NCI-H1694 (cell line): ENCODE measurements at places on chromosomes 1 and 21.

- peak; percentile 14 for DNase-seq
Measured at GRCh38 chr1:240004086-240004749, 87.5 kb upstream of the FMN2 start.

DNA sequence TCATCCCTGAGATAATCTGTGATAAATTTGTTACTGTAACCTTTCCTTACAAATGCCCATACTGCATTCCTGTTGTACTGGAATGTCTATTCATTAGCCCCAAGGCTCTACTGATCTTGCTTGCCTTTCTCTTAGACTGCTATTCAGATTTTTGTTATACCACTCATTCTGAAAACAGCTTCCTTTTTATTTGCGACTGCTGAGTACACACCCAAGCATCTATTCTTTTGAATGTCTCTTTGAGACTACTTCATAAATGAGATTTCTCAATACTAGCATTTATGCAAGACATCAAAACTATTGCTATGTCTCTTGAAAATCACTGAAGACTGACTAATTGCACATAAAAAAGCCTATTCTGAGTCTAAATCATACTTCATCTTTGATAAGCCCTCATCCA lies 38.6 kb downstream of the DENND1B start:
- DNase-seq: no peak

DNA sequence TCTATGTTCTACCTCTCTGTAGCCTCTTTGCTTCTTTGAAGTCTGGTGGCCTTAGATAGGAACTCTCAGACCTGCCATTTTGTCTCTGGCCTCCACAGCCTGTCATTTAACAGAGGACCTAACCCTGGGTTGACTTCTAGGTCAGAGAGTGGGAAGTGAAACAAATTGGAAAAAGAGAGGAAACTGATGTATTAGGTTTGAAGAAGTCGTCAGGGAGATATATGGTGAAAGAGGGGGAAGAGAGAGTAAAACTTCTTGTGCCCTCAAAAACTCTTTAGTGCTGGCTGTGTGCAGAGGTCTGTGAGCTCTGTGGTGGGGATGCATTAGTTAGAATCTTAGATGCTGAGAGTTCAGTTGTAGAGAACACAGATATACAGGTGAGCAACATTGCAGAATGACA lies 30.2 kb upstream of the CD1D start:
- no peak for DNase-seq

GRCh38 chr1:198932351-198932991 lies 293.6 kb downstream of the PTPRC start:
- no peak for DNase-seq

DNA sequence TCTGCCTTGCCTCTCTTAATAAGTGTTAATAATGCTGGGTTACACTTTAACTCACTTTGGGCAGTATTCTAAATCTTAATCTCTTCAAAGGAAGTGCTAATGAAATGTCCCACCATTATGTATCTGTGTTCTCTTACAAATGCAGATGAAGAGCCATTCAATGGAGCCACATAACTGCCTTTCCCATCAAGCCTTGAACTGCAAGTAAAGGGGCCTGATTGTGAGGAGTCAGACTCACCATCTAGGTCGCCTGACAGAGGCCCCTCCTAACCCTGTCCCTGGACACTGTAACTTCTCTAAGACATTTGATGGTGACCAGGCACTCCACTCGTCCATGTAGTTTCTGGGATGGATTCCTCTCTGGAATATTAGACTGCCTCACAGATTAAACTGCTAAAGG lies 329.4 kb downstream of the KIF26B start:
- no peak for DNase-seq

DNA sequence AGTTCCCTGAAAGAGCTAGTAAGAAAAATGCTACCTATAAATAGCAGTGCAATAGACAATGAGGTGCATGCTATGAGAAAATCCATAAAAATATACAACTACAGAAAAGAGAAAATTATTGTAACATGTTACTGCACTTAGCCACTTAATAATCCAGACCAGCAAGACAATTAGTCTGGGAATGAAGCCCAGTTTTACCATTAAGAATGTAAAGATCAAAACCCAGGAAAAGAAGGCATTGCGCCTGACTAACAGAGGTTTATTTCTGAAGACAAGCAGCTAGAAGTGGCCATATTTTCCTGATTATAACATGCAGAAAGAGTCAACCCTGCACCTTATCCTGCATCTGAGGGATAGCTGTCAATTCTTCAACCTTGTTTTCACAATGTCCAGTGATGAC lies 276.4 kb upstream of the PRMT6 start:
- no peak for DNase-seq

DNA sequence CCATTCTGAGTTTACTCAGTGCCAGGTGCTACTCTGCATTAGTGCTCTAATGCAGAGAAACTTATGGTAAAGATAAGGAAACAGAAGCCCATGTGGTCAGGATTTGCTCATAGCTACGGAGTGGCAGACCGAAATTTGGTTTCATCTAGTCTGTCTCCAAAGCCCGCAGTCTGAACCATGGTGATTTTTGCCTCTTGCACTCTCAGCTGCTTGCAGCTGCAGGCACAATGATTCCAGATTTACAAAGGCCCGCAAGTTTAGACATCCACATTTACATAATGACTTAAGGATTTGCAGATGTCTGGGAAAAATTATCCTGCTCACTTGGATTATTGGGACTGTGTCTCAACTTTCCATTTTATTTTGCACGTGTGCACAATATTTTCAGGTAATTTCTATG lies 161.3 kb upstream of the KCNJ6 start:
- no peak for DNase-seq

GRCh38 chr1:229716704-229717103 lies 90.7 kb downstream of the URB2 start:
- DNase-seq: no peak

DNA sequence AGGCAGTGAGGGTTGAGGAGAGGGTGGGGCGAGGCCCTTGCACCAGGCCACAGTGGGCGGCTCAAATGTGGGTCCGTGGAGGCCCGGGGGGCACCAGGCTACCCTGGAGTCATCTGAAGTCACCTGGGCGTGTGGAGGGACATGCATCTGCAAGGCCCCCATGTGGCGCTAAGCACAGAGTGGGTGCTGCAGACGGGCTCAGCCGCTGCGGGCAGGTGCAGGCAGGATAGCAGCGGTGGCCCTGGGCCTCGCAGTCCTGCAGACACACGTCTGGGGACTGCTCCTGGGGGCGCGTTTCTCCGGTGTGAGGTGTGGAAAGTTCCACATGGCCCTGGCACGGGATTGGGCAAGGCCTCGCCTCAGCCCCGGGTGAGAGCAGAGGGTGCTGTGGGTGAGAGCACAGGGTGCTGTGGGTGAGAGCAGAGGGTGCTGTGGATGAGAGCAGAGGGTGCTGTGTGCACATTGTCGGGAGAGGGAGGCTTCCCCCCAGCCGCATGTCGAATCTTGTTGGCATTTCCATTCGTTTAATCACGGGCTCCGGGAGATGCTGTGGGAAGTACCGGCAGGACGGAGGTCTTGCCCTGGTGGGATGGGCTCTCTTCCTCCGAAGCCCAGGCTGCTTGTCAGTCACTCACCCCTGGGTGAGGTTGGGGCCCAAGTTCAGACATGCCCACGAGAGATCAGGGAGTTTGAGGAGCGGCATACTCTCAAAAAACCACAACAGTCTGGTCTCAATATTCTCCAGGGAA lies 46.5 kb downstream of the TP73 start:
- DNase-seq: no peak

GRCh38 chr1:56258371-56258770 lies 321.0 kb downstream of the PLPP3 start:
- no peak for DNase-seq

GRCh38 chr1:55210990-55211801 lies 4.0 kb downstream of the USP24 start:
- no peak for DNase-seq

DNA sequence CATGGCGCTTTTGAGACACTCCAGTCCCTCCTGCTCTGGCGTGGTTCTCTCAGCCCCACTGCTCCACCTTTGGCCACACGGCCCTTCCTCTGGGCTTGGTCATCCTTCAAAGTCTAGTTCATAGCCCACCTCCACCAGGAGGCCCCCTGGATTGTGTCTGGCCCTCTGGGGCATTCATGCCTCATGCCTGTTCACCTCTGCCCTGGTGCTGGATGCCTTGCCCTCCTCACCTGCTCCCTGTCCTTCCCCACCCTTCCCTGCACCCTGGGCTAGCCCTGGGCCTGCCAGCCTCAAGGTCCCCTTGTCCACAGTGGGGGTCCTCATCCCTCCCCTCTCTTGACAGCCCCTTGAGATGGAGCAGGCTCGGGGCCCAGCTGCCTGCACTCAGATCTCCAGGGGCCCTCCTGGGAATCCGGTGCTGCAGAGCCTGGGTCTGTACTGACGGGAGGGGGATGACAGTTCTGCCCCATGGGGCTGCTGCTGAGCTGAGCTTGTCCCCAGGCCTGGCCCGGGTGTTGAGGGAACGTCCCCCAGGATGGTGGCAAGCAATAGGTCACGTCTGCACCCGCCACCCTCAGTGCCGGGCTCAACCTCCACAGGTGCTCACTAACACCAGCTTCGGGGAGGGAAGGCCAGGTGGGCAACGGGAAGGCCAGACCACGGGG lies 18.4 kb downstream of the PRXL2B start:
- no peak for DNase-seq

GRCh38 chr1:180636138-180636537 lies 4.3 kb downstream of the XPR1 start:
- DNase-seq: no peak

DNA sequence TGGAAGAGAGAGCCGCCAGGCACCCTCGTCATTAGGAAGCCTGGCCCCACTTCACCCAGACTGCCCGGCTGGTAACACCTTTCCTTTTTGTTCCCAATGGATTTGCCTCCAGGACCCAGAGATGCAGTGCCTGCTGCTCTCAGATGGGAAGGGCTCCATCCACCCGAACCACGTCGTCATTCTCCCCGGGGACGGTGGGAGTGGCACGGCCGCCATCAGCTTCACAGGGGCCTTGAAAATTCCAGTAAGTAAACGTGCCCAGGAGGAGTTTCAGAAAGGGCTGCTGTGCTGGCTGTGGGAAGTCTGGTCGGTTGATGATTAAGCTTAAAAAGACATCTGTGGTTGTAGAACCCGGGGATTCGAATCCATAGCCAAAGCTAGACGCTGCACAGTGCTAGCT lies 45.2 kb downstream of the SLC37A1 start:
- no peak for DNase-seq

DNA sequence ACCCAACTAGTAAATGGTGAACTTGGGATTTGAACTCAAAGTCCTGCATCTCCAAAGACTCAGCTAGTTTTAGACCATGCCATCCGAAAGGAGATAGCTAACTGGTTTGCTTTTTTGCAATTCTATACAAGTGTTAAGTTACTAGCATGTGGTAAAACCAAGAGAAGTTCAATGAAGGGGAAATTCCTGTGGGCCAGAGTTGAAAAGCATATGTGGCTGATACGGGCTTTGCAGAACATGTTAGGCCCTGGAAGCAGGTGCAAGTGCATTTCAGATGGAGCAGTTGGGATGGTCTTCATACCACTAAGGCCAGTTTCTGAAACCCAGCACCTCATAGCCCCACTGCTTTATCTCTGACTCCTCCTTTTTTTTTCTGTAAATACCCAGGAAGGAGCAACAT lies 620.9 kb downstream of the PLPP3 start:
- no peak for DNase-seq

- DNase-seq: no peak
Measured at GRCh38 chr1:222547944-222548671, at the start of gene HHIPL2. Gene HHIPL2, minus strand, starts transcription at chr1:222548104. Its CDS starts 60 bp downstream, at chr1:222548044.

GRCh38 chr1:246724731-246725095 lies 504 bp downstream of the SCCPDH start:
- peak; percentile 37 for DNase-seq

DNA sequence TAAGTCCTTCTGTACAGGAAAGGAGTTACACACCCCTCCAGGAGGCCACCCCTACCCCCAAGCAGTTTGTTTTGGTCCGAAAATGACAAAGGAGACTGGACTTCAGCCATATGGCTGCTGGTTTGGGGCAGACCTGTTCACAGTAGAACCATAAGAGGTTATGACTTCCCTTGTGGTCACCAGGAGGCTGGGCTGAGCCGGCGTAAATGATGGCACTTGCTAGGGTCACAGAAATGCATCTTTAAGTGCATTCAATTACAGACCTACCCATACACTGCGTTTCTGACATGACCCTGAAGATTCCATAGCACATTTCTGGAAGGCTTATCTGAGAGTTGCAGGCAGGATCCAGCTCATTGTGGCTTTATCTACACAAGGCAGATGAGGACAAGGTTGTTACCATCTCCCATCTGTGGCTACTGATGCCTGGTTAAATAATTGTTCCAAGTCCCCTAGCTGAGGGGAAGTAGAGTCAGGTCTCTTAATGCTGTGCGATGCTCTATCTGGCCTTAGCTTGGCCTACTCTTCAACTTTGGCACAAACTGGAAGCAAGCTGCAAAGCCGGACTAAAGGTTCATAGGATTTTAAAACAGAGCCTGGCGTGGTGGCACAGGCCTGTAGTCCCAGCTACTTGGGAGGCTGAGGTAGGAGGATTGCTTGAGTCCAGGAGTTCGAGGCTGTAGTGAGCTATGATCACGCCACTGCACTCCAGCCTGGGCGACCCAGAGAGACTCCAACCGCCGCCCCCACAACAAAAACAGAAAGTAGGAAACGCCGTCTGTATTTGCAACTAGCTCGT lies 1.7 kb upstream of the TRIM67 start:
- no peak for DNase-seq

DNA sequence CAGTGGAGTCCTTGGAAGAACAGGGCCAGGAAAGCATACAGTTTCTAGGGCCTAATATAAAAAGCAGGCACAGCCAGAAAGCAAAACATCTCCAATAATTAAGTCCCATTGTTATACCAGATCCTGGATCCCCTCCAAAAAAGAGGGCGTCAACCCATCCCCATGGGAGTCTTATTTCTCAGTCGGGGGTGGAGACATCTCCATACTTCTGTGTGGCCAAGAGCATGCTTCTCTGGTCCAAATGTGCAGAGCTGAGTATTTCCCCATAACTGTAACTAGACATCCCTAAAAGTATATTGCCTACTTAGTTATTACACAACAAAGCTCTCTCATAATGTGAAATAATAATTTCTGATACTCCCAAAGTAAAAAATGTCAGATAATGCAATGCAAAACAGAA lies 104.2 kb upstream of the SOX13 start:
- DNase-seq: no peak

DNA sequence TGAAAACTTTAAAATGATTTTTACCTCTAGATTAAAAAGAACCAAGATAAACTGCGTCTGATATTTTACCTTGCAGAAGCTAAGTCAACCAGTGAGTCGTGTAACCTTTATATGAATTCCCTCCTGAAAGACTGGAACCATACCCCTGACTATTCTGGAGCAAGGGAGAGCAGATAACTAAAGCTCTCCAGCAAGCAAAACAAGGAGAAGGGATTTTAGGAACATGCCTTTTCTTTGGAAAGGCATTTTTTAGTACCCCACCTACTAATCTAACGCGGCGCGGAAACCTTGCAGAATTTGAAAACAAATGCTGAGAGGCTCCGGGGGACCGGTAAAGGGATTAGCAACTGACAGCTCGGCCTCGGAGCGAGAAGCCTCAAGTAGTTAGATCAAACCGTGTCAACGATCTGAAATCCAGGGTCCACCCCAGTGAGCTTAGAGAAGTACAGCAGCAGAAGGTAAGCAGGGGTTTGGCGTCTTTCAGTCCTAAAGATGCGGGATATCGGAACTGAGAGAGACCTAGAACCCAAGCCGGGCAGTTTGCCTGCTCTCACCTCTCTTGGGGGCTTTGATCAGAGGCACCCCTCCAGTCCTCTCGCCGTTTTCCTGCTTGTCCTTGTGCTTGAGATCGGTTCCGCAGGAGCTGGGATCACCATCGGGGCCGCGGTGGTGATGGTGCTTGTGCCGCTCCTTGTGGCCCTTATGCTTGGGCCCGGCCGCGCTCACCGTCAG lies 954 bp downstream of the RSBN1 start:
- no peak for DNase-seq
